ENCODE measurements at places on chromosomes 13 and 19. TPM values are rescaled to one million over a fixed set of nuclear protein-coding genes. Genes with fewer than 3 reads are reported as not detected.
A peak's percentile ranks its signal among the peaks of the same experiment; 100 is the strongest.

DNA sequence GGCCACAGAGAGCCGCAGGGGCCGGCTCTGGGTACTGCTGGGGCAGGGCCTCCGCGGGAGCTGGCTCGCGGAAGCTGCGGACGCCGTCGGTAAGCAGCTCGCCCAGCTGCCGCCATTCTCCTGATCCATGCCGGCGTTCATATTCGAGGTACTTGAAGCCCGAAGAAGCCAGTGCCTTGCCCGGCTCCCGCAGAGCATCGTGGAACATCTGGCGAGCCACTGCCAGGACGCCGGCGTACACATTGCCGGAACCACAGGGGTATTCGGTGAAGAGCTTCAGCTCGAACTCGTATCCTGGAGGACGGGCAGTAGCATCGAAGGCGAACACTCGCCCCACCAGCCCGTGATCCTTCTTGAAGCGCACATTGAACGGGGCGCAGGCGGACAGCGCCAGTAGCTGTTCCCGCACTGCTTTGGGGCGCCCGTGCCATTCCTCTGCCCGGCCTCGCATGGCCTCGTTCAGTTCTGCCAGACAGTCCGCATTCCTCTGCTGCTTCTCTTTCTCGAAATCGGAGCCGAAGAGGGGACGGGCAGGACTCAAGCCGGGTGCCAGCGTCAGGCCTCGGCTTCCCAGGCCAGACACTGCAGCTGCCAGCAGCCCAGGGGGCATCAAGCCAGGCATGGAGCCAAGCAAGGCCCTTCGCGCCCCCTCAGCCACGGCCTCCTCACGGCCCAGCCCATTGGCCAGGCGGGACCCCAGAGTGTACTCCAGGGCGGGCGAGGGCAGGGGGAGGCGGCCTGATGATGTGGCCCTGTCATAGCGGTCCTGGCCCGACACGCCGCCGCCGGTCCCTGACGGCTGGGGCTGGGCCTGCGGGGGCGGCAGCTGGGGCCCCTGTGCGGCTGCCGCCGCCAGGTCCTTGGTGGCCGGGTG lies 1.0 kb downstream of the IRF2BP1 start:
- no peak for DNase-seq

PRRG2 gene
- total RNA-seq: 1.6 TPM

CHAF1A gene
- 8.0 TPM for total RNA-seq

DNA sequence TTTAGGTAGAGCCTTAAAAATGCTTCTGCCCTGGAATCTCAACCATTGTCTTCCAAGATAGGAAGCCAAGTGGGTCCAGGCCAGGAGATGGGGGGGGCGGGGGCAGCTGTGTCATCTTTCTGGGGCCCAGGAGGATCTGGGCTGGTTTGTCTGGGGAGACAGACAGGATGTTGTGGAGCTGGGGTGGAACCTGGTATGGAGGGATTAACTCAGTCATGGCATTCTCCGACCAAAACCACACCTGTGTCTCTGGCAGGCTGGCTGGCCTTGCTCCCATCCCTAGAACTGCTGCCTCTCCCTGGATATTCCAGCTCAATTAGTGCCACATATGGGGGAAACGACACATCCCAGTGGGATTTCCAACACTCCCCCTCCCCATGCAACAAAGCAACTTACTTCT lies 2.7 kb upstream of the MAP2K7 start:
- DNase-seq: no peak

- no peak for DNase-seq
These were observed 29.8 kb upstream of the ZNF254 start for GRCh38 chr19:24057144-24057543.

GRCh38 chr13:45195421-45195820 lies 5.4 kb downstream of the KCTD4 start:
- no peak for DNase-seq

DNA sequence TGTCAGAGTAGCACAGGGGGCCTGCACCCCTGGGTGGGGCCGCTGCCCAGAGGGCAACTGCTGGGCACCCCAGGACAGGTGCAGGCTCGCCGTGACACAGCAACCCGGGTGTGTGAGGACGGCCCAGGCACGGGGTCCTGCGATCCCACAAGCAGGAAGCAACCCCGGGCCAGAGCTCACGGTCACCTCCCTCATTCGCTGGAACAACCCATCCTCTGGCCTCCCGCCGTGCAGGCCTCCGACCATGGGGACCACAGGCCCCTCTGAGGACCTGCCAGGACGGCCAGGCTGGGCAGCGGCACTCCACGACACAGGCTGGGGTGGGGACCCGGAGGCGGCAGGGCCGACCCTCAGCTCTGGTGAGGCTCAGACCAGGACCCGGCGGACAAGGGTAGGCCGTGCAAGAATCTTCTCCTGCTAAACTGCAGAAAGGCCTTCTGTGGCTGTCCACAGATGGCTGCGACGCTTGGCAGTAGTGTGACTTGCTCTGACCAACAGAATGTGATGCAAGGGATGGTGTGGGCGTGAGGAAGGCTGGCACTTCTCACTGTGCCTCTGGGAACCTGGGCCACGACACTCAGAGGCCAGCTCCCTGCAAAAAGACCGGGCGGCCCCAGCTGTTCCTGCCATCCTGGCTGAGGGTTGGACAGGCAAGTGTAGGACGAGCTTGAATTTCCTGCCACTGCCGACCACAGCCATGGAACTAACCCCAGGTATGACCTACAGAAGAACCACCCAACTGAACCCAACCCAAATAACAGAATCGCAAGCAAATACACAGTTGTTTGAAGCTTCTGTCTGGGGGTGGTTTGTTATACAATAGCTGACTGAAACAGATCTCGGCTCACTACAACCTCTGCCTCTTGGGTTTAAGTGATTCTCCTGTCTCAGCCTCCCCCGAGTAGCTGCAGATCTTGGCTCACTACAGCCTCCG lies 26.5 kb downstream of the PIP5K1C start:
- DNase-seq: no peak

DNA sequence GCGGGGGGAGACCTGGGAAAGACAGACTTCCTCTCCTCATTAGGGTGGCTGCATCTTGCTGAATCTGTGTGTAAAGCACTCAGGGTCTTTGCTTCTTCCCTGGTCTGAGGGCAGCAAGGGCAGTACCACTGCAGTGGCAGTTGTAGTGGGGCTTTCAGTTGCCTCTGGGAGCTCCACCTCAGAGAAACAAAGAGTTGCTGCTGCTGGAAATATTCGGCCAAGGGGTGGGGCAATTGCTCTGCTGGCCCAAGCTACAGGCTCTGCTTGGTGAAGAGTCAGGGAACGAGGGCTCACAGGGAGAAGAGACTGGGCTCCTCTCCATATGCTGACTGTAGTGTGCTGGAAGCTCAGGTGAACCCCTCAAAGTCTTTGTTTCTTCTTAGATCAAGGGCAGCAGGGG lies 52.5 kb downstream of the POSTN start:
- DNase-seq: no peak

GRCh38 chr13:22223411-22223810 lies 552.5 kb downstream of the FGF9 start:
- DNase-seq: no peak

TMEM272 gene
- total RNA-seq: not detected

SULT2B1 gene
- 0.19 TPM for total RNA-seq

DNA sequence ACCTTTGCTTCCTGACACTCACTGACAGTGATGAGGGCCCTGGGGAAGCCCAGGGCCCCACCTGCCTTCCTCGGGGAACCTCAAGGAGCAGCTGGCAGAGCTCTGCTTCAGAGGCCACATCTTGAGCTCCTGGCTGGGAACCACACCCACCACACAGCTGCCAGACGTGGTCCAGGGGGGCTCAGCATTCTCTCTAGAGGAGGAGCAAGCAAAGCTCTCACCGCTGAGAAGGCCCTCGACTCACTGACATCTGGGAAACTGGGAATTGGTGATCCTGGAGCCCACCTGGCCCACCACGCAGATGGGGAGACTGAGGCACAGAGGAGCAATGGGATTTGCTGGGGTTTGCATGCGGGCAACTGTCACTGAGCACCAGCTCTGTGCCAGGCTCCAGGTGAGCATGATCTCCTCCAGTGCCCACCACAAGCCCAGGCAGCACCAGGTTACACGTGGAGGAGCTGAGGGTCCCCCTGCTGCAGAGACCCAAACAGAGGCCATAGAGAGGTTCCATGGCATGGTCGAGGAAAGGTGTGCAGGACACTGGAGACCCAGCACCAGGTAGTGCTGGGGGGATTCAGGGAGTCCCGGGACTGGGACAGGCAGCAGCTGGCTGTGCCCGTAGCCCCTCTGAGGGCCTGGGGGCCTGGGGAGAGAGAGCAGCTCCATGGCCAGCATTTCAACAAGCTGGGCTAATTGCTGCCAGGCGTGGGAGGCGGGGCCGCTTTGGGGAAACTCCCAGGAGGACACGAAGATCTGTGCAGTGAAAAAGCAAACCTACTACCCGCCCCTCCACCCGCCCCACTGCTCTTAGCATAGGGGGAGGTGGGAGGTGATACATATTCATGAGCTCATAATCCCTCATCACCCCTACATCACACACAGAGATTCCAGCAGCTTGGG lies 33.4 kb downstream of the PEPD start:
- no peak for DNase-seq

- no peak for DNase-seq
These were observed at the start of gene ZNF844 for GRCh38 chr19:12064590-12065538. Gene ZNF844 (plus strand): TSS chr19:12064731. CDS start chr19:12064874, 143 bp downstream.

FBN3 gene
- total RNA-seq: not detected

DNA sequence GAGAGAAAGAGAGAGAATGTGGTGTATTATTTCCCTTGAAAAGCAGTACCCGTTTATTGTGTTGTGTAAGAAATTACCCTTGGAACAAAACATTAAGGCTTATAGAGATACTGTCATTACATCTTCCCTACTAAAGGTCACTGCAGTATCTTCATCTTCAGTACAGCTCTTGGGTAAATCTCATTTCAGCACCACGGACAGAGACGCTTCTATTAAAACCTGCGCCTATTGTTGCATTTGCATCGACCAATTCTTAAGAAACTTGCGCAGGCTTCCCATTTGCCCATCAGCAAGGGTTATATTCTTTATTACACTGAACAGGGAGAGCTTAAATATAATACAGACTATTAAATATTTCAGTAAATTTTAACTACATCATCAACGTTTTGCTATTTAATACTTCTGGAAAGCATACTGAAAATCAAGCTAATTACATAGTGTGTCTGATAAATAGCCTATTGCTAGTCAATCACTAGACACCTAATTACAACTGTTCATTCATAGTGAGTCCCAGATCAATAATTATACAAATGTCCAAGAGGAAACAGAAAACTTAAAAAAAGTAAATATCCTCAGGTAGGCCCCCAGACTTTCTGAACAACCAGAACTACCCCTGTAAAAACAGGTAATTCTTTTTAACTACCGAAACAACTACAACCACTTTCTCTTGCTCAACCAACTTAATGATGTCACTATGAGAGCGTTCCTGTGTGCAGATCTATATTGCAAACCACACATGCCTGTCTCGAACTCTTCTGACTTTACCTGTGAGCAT lies 350.6 kb downstream of the LIG4 start:
- peak; percentile 55 for DNase-seq

- DNase-seq: no peak
These were observed at the start of gene CBARP for GRCh38 chr19:1237754-1238368. Gene CBARP (minus strand): TSS chr19:1238005. CDS start chr19:1236100, 1,905 bp downstream.

- DNase-seq: no peak
These were observed 10.2 kb downstream of the NDUFA11 start for GRCh38 chr19:5893296-5893903.

CEACAM8 gene
- not detected for total RNA-seq

DNA sequence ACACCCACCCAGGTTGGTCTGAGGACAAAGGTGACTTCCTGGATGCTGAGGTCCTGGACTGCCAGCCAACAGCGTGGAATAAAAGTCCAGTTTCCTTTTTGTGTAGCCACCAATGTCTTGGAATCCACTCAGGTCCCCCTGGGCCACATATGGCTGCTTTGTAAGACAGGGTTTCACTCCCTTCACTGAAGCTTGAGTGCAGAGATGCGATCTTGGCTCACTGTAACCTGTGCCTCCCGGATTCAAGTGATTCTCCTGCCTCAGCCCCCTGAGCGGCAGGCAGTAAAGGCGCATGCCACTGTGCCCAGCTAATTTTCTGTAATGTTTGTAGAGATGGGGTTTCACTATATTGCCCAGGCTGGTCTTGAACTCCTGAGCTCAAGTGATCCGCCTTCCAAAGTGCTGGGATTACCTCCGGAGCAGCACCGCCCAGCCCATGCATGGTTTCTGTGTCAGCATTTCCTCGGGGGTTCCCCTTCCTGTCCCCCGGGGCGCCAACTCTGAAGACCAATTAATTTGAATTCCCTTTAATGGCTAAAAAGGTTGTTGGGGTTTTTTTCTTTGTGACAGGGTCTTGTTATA lies 17.5 kb downstream of the KANK2 start:
- DNase-seq: no peak

GRCh38 chr19:17863520-17864182 lies 3.9 kb downstream of the RPL18A start:
- no peak for DNase-seq

DNA sequence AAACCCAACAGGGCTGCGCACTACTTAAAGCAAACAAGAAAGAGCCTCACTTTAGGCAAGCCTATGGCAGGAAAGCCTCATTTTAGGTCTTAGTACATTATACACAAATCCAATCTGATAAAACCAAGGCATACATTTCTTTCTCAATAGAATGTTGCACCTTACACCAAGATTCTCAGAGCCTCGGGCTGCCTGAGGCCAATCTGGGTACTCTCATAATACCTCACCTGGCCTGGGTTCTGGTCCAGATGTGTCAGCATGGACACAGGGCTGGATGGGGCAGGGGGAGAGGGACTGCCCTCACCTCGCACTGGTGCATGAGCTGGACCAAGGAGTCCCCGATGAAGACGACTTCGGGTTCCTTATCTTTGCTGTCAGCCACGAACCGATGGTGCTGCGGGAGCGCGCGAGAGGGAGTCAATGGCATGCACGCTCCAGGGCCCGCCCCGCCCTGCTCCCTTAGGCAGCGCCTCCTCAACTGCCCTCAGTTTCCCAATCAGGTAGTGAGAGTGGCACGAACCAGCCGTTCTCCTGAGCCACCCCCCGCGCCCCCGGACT lies at the start of gene PRR19:
TSS of gene PRR19 (plus strand) at position 487 of the 558 bp plus-strand sequence. CDS start 7,453 bp downstream, outside the sequence.
- no peak for DNase-seq

PGLYRP1 gene
- total RNA-seq: not detected

GRCh38 chr13:40063703-40064102 lies 408.2 kb downstream of the COG6 start:
- no peak for DNase-seq

DNA sequence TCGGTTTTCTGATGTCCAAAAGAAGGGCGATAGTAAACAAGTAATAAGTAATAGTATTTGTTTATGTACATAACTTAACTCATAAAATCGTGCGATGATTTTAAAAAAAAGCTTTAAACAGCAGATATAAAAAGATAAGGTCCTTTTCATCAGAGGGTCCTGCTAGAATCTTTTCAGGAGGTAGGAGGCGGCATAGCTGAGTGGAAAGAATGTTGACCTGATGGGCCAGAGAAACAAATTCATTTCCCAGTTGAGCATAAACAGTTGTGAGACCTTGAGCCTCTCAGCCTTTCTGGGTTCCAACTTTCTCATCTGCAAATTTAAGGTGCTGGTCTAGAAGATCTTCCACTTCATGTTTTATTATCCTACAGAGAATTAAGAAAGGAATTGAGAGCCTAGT lies 173.5 kb downstream of the LACC1 start:
- DNase-seq: no peak

- no peak for DNase-seq
These were observed 25.2 kb downstream of the SCGB2B2 start for GRCh38 chr19:34651747-34652146.

ANGPTL8 gene
- not detected for total RNA-seq

CRLF1 gene
- total RNA-seq: not detected
